Fibroblast of skin of scalp (primary cell): ENCODE measurements at places on chromosomes 6 and 20.

GRCh38 chr6:127893541-127893940, 7.3 kb downstream of the THEMIS start:
- no peak for DNase-seq

GRCh38 chr6:52161689-52162438, 24.3 kb upstream of the IL17A start:
- no peak for DNase-seq

- DNase-seq = peak; percentile 93
Observed at GRCh38 chr6:149235130-149235561, 82.4 kb upstream of the TAB2 start.

- no peak for DNase-seq
Observed at GRCh38 chr20:61762886-61763739, 302.6 kb downstream of the TAF4 start.

DNA sequence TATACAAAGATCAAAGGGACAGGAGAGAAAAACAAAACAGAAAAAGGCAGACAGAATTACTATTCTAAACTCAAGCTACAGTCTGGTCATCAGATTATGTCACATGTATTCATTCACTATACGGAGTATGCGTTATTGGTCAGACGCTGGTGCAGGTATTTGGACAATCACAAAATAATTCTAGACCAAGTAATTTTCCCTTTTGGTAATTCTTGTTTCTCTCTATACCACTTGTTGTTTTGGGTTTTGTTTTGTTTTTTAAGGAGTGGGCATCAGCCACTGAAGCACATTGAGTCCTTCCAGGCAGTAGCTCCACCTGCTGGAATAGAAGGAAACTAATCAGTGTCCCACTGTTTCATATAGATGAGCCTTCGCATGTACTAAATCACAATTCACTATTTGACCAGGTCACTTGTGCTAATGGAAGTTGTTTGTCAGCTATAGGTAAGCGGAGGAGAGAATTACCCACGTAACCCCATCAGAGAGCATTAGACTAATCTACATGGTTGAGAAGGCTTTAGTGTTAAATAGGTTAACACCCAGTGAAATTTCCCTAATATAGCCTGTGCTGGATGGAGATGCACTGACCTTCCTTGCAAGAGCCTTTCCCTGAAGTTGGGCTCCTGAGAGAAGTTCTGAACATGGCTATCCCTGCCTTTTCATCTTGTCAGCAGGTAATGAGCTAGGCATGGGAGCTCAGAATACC, 77.9 kb downstream of the TNFAIP3 start:
- peak; percentile 58 for DNase-seq

DNA sequence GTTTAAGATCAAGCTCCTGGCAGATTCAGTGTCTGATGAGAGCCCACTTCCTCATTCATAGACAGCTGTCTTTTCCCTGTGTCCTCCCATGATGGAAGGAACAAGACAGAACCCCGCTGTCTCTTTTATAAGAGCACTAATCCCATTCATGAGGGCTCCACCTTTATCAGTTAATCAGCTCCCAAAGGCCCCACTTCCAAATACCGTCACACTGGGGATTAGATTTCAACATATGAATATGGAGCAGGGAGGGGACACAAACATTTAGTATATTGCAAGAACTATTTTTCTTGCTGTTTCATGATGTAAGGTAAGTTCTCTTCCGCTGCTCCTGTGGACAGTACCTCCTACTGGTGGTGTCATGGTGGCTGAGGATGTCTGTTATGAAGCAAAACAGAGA, 158.3 kb upstream of the IRAK1BP1 start:
- no peak for DNase-seq

DNA sequence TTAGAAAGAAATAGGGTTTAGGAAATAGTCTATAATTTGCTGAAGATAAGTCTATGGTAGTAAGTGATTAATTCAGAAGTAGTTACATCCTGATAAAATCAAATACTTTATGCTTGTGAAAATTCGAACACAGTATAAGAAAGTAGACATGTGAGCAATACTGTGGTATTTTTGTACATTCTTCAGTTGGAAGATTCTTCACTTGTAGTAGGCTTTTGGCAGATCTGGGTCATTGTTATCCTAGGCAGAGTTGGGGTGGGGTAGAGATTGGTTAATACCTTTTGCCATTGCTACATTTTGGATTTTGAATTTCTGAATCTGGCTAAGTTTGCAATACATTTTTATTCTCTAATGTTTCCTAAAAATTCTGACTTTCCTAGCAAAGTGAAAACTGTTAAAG, 197.5 kb downstream of the BCKDHB start:
- peak; percentile 22 for DNase-seq

DNA sequence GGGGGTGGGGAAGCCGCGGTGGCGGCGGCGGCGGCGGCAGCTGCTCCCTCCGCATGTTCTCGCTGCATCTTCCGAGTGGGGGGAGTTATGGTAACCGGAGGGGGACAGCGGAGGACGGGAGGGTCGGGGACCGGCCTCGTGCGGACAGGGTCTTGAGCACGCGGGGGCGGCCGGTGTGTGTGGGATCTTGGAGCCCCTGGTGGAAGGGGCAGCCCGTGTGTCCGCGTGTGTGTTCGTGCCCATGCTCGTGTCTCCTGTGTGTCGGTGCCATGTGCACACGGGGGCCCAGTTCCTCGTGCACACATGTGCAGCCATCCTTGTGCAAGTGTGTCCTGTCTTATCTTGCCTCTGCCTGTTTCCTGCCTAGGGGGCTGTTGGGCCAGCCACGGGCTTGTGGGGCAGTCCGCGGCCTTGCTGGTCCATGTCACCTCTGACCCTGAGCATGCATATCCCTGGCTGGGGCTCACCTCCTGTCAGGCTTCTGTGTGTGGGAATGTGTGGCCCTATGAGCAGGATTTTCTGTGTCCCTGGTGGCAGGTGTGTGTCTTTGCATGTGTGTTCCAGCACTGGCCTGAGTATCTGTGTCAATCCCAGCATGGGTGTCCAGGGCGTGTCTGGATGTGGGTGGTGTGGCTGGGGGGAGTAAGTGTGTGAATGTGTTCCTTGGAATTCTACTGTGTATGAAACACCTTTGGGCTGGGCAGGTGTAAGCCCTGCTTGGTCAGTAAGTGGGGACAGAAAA, 8.5 kb downstream of the SYNGAP1 start:
- DNase-seq = peak; percentile 33

GRCh38 chr6:152532556-152533422, 104.4 kb downstream of the SYNE1 start:
- no peak for DNase-seq

GRCh38 chr6:87747646-87748045, 45.6 kb upstream of the AKIRIN2 start:
- DNase-seq = no peak

DNA sequence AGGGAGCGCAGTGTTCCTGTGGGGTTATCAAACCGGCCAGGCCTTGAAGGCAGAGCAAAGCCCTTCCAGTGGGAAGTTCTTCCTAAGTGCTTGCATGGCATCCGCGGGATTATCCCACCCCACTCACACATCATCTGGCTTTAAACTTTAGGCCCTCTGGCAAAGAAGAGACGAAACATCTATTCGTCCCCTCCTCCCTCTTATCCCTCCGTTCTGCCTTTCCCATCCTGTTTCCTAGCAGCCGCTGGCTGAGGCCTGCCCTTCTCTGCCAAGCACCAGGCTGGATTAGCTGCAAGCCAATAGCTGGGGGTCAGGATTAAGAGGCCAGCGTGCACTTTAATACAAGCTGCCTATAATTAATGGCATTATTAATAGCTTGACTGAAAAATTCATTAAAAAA, 621.0 kb downstream of the PKHD1 start:
- DNase-seq = no peak
